ENCODE measurements at places on chromosomes 1 and 21. TPM values are rescaled to one million over a fixed set of nuclear protein-coding genes. Genes with fewer than 3 reads are reported as not detected.

AMY1B gene
- total RNA-seq: not detected

REN gene
- not detected for total RNA-seq

DNA sequence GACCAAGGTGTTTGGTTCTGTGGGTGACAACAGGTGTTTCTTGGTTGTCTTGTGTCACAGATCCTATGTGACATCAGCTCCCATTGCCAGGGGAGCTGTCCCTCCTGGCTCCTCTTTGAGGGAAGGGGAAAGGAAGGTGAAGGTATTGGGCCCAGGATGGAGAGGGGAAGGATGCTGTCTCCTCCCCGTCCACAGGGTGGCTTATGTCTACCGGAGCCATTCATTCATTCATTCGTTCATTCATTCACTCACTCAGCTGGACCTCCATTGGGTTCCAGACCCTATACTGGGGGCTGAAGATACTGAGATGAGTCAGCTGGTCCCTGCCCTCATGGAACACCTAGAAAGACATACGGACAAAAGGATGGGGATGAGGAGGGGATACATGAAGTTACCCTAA, 38.9 kb downstream of the EPHB2 start:
- no peaks in the 10 kb centered on the region for H3K27me3 ChIP-seq
- no peak overlapping the region for H3K27ac ChIP-seq
- no peak for DNase-seq
- peaks cover 19% of the 10 kb centered on the region for H3K4me1 ChIP-seq
- no peak overlapping the region for H3K4me3 ChIP-seq

GRCh38 chr21:32382108-32382644, 10.6 kb downstream of the URB1 start:
- H3K27ac ChIP-seq: no peak overlapping the region
- no peaks in the 10 kb centered on the region for H3K4me1 ChIP-seq
- no peaks in the 10 kb centered on the region for H3K36me3 ChIP-seq
- no peaks in the 10 kb centered on the region for H3K27me3 ChIP-seq
- H3K4me3 ChIP-seq: no peak overlapping the region

CLSTN1 gene
- total RNA-seq: 75.4 TPM

DNA sequence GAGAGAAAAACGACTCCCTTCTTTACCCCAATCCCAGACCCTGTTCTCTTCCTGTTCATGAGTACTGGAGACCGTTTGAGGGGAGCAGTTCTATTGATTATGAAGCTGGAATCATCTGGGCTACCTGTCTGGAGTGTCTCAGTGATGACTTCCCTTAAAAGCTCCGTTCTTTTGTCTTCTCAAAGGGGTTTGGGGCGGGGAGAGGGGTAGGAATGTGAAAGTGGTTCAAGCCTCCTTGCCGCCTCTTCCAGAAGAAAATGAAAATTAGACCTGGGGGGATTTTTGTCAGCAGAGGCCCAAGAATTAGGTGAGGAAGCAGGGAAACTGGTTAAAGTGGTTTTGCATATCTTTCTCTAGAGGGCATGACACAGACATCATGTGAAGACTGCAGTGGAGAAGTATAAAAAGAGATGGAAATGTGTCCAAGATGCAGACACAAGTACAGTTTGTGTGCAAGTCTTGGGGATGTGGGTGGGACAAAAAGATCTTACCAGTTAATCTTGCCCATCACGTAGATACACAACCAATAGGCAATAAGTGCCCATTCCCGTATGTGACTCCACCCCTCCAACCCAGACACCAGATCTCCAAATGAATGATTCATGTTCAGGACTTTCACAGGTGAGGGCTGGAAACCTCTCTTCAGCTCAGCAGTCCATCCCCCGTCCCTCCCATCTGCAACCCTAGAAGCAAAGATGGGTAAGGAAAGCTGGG, 470 bp upstream of the MTMR11 start:
- H3K4me1 ChIP-seq: peaks cover 19% of the 10 kb centered on the region
- peak overlapping the region; percentile 38 for H3K4me3 ChIP-seq
- DNase-seq: no peak
- no peak overlapping the region for H3K27ac ChIP-seq
- no peaks in the 10 kb centered on the region for H3K27me3 ChIP-seq

DNA sequence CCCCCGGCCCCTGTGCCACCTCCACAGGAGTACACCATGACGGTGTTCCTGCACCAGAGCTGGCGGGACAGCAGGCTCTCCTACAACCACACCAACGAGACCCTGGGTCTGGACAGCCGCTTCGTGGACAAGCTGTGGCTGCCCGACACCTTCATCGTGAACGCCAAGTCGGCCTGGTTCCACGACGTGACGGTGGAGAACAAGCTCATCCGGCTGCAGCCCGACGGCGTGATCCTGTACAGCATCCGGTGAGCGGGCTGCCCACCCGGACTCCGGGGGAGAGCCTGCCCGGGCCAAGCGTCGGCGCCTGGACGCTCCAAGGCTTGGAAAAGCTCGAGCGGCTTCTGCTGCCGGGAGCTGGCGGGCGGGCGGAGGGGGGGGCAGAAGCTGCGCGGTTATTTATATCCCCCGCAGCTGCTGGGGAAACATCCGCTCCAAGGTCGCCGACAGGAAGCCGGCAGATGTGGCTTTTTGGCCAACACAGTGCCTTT, 6.4 kb downstream of the GABRD start:
- H3K4me1 ChIP-seq: no peaks in the 10 kb centered on the region
- no peaks in the 10 kb centered on the region for H3K36me3 ChIP-seq
- no peak overlapping the region for H3K27ac ChIP-seq
- H3K27me3 ChIP-seq: peaks cover 24% of the 10 kb centered on the region

NSUN4 gene
- total RNA-seq: 17.0 TPM

PYHIN1 gene
- not detected for total RNA-seq

DNA sequence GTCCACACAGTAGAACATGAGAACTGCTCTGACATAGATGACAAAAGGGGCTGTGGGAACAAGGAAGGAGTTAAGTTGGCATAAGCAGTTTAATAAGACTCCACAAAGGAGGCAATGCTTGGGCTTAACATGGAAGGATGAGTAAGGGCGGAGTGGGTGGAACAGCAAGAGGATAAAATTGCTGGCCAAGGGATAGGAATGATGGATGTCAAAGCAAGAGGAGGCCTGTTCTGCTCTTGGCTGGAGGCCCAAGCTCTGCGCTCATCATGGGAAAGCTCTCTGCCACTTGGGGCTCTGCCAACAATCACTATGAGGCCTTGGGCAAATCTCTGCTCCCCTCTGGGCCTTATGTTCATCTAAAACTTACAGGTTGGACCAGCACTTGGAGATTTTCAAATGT, 98.3 kb upstream of the CAMK1G start:
- no peaks in the 10 kb centered on the region for H3K27me3 ChIP-seq
- H3K4me3 ChIP-seq: no peak overlapping the region
- H3K36me3 ChIP-seq: no peaks in the 10 kb centered on the region
- DNase-seq: no peak
- no peaks in the 10 kb centered on the region for H3K4me1 ChIP-seq

UTS2 gene
- total RNA-seq: not detected

OR2M2 gene
- total RNA-seq: not detected

DNA sequence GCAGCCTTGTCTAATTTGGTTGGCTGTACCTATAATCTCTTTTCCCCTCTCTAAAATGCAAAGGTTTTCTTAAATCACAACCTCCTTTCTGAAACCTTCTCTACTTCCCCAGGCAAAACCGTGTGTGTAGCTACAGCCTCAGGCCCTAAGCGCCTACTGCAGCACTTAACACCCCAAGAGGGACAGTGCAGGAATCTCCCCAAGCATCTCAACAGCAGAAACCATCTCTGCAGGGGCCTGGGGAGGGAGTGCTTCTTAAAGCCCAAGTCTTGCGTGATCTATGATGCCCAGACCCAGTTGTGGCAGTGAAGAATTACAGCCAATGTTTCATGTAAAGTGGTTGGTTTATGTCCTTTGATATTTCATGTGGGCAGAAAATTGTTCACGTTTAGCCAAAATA, 159.3 kb downstream of the DSCAM start:
- H3K4me3 ChIP-seq: no peak overlapping the region
- H3K36me3 ChIP-seq: no peaks in the 10 kb centered on the region
- H3K27ac ChIP-seq: peak overlapping the region; percentile 45
- no peaks in the 10 kb centered on the region for H3K27me3 ChIP-seq
- H3K4me1 ChIP-seq: peaks cover 26% of the 10 kb centered on the region
- no peak for DNase-seq

DNA sequence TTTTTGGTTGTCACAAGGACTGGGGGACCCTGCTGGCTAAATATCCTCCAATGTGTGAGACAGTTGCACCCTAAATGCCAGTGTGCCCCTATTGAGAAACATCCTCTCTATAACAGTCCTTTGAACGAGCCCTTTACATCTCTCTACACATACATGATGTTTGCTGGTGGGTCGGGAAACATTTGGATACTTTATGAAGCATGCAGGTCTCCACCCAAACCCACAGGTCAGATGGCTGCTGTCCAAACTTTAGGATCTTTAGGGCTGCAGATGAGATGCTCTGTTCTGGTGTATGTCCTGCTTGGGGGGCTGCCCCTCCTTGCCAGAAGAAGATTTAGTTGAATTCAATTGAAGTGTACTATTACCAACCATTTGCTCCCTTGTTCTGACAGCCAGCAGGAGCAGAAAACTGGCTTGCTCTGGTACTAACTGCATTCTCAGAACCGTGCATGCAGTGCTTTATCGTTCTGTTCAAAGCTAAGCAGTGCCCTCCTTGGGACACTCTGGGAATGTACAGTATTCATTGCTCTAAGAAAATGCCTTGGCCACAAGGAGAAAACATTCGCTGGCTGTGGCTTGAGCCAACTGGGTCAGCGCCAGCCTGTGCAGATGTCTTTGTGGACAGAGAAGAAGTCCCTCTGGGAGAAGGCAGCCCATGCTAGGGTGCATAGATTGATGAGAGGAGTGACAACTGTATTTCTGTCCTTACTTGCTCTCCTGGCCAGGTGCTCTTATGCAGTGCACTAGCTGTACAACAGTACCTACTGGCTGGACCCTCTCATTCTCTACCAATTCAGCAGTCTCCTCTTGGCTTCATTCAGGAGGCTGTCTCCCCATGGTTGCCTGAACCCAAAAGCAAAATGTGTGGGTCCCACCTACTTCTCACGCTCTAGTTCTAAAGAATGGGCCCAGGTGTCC, 61.4 kb upstream of the DIRAS3 start:
- H3K27me3 ChIP-seq: no peaks in the 10 kb centered on the region
- H3K4me3 ChIP-seq: no peak overlapping the region
- H3K36me3 ChIP-seq: peaks cover 5% of the 10 kb centered on the region
- peak; percentile 78 for DNase-seq

DNA sequence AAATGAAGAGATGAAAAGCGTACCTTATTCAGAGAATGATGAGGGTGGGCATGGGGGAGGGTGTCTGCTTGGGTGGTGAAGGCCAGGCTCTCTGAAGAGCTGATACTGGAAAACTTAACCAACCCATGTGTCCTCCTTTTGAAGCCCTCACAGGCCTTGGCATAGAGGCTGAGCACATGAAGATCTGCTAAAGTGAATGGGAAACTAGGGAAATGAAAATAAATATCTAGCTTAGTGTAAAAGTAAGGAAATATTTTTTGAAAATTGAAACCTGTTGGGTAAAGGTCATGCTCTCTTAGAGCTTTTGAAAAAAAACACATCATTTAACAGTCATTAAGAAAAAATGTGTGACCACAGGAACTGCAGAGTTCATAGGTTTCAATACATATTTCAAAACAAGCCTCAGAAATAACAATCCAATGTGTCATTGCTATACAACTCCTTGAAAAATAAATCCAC, 40.5 kb upstream of the RALGPS2 start:
- no peak overlapping the region for H3K4me3 ChIP-seq
- no peak for DNase-seq
- H3K27ac ChIP-seq: no peak overlapping the region

Measured in neural progenitor cell (in vitro differentiated cells).